ENCODE measurements at places on chromosomes 5 and 9. TPM values are rescaled to one million over a fixed set of nuclear protein-coding genes. Genes with fewer than 3 reads are reported as not detected.

Gene IL5
- total RNA-seq = not detected

Gene MSX2
- 1.1 TPM for total RNA-seq

Gene SCGB3A2
- not detected for total RNA-seq

Gene FAM120A
- total RNA-seq = 56.6 TPM

Gene PLAC8L1
- not detected for total RNA-seq

Gene TOR2A
- total RNA-seq = 3.3 TPM

Gene SH3RF2
- total RNA-seq = 8.1 TPM

Gene RASGRF2
- total RNA-seq = 10.6 TPM

Gene FAF2
- total RNA-seq = 39.8 TPM

Gene LCN10
- total RNA-seq = not detected

Gene UBE2QL1
- not detected for total RNA-seq

Gene PCDHA12
- 7.8 TPM for total RNA-seq

Gene FLT4
- 0.55 TPM for total RNA-seq

Gene PGM5
- total RNA-seq = 0.55 TPM

DNA sequence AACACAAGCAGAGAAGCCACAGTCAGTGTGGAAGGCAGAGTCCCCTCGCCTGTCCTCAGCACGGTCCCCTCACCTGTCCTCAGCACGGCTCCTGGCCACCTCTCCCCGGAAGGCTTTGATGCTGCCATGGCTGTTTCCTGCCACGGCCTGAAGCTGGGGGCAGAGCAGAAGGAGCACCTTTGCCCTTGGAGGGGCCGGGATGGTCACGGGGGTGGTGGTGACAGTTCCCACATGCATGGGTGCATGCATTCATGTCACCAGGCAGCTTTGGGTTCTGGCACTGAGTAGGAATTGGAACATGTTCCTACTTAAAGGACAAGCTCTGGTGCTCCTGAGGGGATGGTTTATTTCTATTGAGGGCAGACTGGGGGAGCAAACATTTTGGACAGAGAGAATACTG is 57.8 kb upstream of the PHYKPL start:
- no peak for DNase-seq

GRCh38 chr5:74186356-74187315 is 453.9 kb downstream of the ENC1 start:
- DNase-seq = no peak

- DNase-seq = no peak
Observed at GRCh38 chr5:93831449-93831848, 90.0 kb upstream of the POU5F2 start.

- no peak for DNase-seq
Observed at GRCh38 chr9:36142510-36143244, 6.1 kb downstream of the GLIPR2 start.

DNA sequence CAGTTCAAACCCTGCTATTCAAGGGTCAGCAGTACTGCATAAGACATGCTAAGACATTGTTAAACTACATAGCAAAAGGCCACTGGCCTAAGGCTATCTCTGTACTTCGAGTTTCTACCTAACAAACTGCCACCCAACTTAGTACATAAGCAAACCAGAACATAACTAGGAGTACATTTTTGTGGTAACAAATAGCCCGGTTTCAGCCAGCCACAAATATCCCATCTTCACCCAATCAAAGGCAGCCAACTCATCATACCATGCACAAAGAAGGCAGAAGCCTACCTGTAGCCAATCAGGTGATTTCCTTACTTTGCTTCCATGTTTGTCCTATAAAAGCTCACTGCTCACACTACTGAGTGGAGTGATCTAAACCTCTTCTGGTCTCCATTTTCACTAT is 201.4 kb downstream of the SMARCA2 start:
- DNase-seq = peak; percentile 70

DNA sequence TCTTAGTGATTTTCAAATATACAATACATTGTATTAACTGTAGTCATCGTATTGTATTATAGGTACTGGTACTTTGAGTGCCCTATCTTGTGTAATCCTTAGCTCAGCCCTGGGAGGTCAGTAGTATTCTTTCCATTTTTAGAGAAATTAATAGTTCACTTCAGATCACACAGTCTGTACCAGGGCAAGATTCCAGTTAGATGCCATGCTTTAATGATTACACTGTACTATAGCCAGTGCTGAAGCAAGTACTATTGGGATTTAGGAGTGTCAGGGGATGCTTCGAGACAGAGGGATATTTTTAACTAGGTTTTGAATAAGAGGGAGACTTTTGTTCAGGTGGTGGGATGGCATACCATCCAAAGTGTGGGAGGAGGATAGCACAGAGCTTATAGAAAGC is 41.0 kb upstream of the SLC27A6 start:
- DNase-seq = no peak

DNA sequence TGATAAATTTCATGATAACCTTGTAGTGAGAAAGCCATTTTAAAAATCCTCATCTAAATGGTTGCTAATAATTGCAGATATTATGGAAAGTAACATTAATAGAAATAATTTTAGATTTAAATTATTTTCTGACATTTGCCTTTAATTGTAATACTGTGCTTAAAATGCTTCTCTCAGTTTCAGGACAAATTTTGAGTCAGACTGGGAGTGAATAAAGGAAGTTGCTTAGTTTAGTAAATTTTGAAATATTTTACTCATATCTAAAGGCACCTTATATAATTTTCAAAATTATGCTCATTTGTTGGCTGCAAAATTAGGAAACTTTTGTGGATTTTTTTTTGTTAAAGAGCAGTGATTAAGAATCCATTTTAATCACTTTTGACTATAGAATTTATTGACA is 93.8 kb downstream of the CSNK1G3 start:
- DNase-seq = no peak

DNA sequence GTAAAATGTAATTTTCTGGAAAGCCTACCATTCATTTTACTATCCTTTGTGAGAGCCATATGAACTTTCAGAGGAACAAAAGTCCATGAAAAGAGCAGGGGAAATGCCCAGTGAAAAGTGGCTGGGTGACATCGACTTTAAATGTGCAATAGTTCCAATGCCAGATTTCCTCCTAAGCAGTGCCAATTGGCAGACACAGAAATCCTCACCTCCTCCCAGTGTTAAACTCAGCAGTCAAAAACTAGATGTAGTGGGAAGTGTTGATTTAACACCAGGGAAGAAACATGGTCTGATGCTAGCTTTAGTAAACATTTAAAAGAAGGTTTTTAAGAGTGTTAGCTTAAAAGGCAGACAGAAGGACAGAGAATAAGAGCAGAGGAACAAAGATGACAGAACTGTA is 2055.2 kb downstream of the MAT2B start:
- no peak for DNase-seq

DNA sequence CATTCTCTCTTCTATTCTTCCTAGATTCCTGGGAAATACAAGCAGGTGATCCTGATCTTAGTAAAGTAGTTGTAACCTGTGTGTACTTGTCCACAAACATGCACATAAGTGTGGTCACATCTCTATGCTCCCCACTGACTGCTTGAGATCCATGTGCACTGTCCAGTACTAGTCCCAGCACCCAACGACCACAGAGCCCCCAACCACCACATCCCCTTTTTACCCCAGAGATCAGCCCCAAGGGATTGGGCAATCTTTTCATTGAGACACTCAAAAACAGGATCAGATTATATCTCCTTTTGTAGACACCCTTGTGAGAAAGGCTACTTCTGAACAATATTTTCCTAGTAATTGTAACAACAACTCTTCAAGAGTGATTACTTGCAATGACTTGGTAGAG is 240.6 kb downstream of the ACTL7B start:
- DNase-seq = no peak

DNA sequence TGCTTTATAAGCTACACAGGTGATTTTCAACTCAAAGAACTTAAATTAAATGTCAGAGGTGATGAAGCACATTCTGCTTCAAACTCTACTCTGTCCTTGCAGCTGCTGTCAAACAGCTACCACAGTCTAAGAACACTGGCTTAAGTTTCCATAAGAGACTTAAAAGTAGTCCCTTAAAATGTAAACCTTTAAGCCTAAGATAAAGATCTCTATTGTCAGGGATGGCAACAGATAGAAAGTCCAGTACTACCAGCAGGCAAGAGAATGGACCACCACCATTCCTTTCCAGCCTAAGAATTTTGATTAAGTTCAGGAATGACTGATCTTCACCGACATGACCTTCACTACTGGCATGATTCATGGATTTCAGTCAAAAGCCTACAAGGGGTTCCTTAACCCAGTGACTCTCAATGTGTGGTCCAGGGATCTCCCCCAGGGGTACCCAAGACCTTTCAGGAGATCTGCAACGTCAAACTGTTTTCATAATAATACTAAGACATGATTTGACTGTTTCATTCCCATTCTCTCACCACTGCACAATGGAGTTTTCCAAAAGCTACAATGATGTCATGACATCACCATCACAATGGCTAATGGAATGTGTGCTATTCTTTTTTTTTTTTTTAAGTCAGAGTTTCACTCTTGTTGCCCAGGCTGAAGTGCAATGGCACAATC is 41.1 kb upstream of the PLPP6 start:
- DNase-seq = no peak

DNA sequence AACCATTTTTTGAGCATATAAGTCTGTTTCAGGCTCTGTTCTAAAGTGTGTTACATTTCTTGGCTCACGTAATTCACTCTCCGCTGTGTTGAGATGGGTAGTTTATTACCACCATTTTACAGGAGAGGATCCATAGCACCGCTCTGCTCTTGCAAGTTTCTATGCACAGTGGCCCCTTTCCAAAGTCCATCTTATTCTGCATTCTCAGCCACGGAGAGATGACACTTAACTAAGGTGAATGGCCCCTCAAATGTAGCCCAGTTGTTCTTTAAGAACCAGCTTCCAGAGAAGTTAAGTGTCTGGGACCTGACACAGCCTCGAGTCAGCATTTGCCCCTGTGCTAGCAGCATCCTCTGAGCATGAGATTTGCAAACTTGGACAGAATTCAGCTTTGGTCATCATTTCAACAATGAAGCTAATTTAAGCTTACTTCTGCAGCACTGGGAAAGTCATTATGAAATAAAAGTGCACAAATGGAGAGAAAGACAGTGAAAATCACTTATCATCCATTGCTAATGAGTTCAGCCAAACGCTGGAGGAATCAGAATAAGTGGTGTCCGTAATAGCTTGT is 61.9 kb downstream of the FAM78A start:
- no peak for DNase-seq

DNA sequence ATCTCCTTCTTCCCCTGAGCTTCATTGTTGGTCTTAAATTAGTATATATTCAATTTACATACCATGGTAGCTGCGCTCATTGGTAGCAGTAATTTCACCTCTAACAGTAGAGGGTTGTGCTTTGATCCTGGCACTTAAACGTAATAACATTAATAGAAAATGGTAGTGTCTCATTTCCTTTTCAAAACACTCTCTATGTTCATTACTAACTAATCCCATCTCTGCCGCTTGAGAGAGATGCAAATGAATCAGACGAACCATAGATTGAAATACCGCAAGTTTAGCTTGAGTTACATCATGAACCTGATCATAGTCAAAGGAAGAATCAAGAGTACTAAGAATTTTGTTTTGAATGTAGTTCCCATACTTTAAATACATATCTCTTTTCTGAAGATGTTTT is 2.2 kb downstream of the THBS4 start:
- no peak for DNase-seq

DNA sequence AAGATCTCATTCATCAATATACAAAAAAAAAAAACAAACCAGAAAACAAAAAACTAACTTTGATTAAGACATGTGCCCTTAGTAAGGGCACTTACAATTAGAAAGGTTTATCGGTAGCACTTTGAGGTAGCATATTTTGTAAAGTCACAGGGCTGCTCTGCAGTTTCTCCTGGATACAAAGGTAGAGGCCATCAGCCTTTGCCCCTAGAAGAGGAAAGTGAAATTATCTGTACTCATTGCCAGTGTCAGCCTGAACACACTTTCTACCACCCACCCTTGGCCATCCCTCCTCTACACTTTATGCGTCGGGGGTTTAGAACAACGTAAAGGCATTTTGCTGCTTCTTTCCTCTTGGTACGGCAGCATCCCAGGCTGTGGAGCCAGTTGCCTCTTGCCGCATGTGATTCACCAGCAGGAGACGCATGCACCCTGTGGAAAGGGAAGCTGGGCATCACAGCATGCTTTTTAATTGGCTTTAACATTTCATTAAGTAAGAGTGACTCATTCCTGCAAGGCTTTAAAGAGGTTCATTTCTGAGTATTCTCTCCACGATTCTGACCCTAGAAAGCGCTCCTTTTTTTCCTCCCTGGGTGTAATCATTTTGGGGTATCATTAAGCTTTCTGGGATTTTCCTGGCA is 84.6 kb downstream of the CEMIP2 start:
- peak; percentile 86 for DNase-seq

- peak; percentile 63 for DNase-seq
Observed at GRCh38 chr9:20550326-20550725, 72.0 kb downstream of the MLLT3 start.

GRCh38 chr9:120913647-120914264 is 12.8 kb downstream of the TRAF1 start:
- DNase-seq = no peak

DNA sequence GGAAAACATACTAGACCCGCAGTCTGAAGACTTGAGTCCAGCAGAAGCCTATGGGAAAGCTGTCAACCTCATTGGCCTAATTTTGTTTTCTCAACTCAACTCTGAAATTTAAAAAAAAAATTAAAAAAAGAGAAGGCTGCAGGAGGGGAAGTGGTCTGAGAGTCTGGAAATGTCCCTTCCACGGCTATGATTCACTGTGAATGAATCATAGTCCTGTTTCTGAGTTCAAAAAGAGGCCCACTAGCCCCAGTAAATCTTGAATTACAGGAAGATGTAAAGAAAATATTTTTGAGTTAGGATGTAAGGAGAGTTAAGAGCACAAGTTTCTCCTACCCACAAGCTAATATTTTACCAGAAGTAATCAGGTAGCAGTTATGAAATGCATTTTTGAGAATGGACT is 565.5 kb upstream of the DMAC1 start:
- DNase-seq = peak; percentile 86

DNA sequence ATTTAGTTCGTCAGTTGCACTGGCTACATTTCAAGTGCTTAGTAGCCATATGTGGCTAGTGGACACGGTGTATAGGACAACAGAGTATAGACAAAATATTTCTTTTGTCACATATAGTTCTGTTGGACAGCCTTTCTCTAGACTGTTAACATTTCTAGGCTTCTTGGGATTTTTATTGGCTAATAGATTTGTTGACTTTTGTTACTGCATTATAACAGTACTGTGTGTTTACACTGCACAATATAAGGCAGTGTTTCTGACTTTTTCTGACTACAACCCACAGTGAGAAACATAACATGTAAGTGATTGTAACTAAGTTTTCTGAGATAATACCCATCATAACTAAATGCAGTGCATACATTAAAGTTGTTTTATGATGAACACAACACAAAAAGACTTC is 11.3 kb downstream of the FBXO38 start:
- no peak for DNase-seq

DNA sequence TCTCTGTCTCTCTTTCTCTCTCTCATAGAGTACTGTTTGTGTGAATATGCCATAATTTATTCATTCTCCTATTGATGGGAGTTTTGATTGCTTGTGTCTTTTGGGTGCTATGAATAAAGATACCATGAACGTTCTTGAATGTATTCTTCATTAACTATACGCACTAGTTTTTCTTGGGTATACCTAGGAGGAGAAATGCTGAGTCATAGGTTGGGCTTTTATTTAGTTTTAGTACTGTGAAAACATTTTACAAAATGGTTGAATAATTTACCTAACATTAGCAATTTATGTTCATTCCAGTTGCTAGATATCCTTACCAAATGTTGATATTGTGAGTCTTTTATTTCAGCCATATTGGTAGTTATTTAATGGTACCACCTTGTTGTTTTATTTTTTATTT is 192.5 kb downstream of the NPR3 start:
- no peak for DNase-seq

Measured in renal cortical epithelial cell (primary cell).